ENCODE measurements at places on chromosomes 5 and 9. TPM values are rescaled to one million over a fixed set of nuclear protein-coding genes. Genes with fewer than 3 reads are reported as not detected.

SHC3 gene
- under 0.01 TPM for total RNA-seq

- DNase-seq, result no peak
Observed at GRCh38 chr9:91949946-91950664, at the start of gene ROR2. TSS of gene ROR2 (minus strand) at chr9:91950228.

DNA sequence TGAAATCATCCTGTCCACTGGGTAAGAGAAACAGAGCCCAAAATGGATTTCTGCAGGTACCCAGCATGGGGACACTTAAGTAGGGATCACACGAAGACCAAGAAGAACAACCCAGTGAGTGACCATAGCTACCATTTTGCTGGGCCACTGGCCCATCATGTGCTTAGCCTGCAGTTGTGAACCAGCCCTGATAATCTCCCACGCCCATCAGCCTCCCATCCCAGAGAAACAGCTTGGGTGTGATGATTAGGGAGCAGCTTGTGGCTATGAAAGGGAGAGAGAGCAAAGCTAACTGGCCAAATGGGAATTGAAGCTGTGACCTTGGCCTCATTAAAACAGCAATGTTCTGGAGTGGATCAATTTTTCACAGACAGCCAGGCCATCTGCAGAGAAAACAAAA lies 138.5 kb downstream of the SLC24A2 start:
- no peak for DNase-seq

- no peak for DNase-seq
Observed at GRCh38 chr9:133610845-133611244, 1.7 kb upstream of the FAM163B start.
